ENCODE measurements at places on chromosomes 1 and 21.
A peak's percentile ranks its signal among the peaks of the same experiment; 100 is the strongest.

DNA sequence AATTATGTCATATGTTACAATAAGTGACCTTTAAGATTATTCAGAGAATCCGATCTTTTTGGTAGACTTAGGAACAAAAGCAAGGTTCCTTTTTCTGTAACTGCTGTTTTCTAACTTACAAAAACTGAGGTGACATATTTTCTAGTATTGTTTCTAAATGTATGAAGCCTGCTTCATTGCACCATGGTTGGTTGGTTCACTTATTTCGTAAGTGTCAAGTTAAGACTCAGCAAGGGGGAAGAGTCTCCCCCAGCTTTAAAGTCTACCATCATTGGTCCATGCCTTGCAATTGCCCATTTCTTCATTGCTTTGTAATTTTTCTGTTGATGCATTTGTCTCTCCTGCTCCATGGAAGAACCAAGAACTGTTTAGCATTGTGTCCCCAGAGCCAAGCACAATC, 136.9 kb downstream of the DISC1 start:
- DNase-seq: no peak

- DNase-seq: no peak
Measured at GRCh38 chr1:75643460-75643859, 32.5 kb upstream of the SLC44A5 start.

- no peak for DNase-seq
Measured at GRCh38 chr1:96424877-96425276, 296.7 kb upstream of the PTBP2 start.

- DNase-seq: no peak
Measured at GRCh38 chr1:101250656-101251272, 13.9 kb downstream of the S1PR1 start.

- DNase-seq: no peak
Measured at GRCh38 chr1:54200519-54200997, 591 bp downstream of the MRPL37 start.

DNA sequence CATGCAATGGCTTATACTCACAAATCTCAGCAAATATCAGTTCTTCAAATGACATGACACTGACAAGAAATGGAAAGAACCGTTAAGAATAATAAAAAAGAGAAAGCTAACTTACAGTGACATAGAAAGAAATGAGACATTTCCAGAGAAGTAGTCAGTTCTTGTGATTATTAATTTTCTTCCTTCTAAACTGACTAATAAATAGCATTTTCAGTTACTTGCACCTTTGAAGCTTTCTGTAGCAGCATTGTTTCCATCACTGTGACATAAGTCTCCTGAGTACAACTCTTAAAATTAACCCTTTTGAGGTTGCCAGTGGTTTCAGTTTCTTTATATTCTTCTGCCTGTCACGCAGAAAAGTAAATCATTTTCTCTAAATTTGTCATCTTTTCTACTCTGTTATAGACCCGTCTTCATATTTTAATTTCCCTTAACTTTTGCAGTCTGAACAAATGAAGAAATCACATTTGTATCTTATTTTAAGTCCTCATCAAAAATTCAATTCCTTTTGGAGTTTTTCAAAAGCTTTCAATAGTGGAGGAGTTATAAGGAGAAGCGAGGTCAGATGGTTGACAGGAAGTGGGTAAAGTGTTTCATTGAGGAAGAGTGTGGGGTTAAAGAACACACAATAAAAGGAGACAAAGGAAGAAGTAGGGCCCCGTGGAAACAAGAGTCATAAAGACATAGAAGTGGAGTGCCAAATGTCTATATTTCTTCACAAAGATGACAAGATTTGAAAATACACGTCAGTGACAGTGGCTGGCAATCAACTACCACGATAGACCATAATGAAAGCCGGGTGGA, 57.9 kb upstream of the S1PR1 start:
- no peak for DNase-seq

GRCh38 chr21:37375866-37376574, 9.4 kb downstream of the DYRK1A start:
- peak; percentile 17 for DNase-seq

Data from NCI-H1694 treated with DMSO at 0.1 percent for 48 hours (cell line).